ENCODE measurements at places on chromosomes 1 and 21.

- DNase-seq, result no peak
Observed at GRCh38 chr1:4718071-4718470, 63.7 kb downstream of the AJAP1 start.

GRCh38 chr1:161381707-161382106 lies 14.0 kb upstream of the CFAP126 start:
- DNase-seq, result no peak

GRCh38 chr1:27145934-27146354 lies 9.0 kb downstream of the SLC9A1 start:
- no peak for DNase-seq

- DNase-seq, result no peak
Observed at GRCh38 chr1:63611231-63611630, 18.0 kb downstream of the PGM1 start.

GRCh38 chr21:41289431-41289830 lies 27.2 kb upstream of the FAM3B start:
- no peak for DNase-seq

- DNase-seq, result no peak
Observed at GRCh38 chr1:27026621-27027574, 14.2 kb upstream of the TENT5B start.

DNA sequence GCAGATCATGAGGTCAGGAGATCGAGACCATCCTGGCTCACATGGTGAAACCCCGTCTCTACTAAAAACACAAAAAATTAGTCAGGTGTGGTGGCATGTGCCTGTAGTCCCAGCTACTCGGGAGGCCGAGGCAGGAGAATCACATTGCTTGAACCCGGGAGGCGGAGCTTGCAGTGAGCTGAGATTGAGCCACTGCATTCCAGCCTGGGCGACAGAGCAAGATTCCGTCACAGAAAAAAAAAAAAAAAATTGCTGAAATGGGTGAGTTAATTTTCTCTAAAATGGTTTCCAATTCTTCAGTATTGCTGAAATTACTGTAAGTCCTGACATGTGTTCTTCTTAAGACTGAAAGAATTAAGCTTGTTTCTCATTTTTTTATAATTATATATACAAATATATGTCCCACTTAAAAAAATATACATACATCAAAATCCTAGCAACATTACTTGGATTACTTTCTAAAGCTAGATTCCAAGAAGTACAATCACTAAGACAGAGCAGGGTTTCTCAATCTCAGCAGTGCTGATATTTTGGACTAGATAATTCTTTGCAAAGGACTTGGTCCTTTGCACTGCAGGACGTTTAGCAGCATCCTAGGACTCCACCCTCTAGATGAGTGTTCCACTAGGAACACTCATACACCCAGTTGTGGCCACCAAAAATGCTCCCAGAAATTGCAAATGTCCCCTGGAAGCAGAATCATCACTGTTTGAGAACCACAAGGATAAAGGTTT lies 24.8 kb downstream of the ZNHIT6 start:
- no peak for DNase-seq

DNA sequence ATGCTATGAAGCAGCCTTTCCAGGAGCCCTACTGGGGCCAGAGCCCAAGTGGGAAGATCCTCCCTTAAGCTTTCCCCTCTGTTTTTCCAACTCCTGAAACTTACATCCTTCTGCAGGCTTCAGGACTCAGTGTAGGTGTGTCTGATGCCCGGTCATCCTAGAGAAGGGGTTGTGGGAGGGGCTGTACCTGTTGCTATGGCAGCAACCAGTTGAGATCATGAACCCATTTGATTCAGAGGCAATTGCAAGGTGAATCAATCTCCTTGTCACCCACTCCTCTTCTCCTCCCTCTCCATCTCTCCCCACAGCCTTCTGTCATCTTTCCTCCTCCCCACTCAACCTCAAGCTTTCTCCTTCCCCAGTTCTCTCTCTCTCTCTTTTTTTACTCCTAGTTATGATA lies 151.8 kb downstream of the CACNA1E start:
- no peak for DNase-seq

DNA sequence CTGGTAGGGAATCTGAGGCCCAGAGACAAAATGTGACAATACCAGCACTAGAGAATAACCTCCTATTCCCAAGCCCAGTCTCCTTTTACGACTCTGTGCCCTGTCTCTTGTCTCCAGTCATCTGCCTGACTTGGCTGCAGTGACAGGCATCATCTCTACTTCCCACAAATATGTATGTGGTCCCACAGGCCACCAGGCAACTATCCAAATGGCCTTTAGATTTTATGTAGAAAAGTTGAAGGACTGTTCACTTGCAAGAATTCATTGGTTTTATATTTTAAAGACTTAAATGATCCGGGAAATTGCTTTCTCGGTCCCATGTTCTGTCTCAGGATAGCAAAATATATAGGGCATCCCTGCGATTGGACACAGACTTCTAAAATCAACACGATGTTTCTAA lies 11.6 kb downstream of the KRTAP24-1 start:
- no peak for DNase-seq

- no peak for DNase-seq
Observed at GRCh38 chr21:25979845-25980616, 190.5 kb downstream of the APP start.
